ENCODE measurements at places on chromosomes 1 and 21.
A peak's percentile ranks its signal among the peaks of the same experiment; 100 is the strongest.

GRCh38 chr1:43243299-43243698, 26.5 kb upstream of the TMEM125 start:
- no peak for DNase-seq

- DNase-seq, result no peak
Observed at GRCh38 chr1:159296706-159297375, 5.3 kb upstream of the FCER1A start.

- DNase-seq, result no peak
Observed at GRCh38 chr21:38365521-38365920, 108.7 kb downstream of the KCNJ15 start.

- DNase-seq, result no peak
Observed at GRCh38 chr1:200642481-200642880, 21.9 kb upstream of the KIF14 start.

DNA sequence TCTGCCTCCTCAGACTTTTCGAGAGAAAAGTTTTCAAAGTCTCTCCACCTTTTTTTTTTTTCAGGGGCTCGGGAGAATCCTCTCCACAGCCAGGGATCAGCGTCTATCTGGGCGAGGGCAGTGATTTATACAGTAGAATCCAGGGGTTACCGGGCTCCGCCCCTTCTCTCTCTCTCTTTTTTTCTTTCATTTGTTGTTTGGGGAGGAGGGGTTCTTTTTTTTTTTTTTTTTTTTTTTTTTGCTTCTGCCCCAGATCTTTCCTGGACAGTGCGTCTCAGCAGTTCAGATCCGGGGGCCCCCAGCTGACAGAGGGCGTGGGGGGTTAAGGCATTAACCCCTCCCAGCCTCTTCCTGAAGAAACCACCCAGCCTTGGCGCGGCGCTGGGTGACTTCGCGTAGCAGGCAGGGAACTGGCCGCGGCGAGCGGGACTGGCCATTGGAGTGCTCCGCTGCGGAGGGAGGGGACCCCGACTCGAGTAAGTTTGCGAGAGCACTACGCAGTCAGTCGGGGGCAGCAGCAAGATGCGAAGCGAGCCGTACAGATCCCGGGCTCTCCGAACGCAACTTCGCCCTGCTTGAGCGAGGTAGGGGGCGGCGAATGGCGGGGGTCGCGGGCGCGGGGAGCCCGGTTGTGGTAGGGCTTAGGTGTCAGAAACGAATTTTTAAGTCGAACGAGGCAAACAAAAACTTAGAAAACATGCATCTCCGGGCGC, at the start of gene S1PR1:
S1PR1 (plus strand) TSS at position 504 of the 713 bp plus-strand sequence. CDS start 1,966 bp downstream, outside the sequence.
- peak; percentile 59 for DNase-seq

- no peak for DNase-seq
Observed at GRCh38 chr1:178648151-178648550, 76.9 kb upstream of the RALGPS2 start.

GRCh38 chr1:152718238-152718637, 10.3 kb downstream of the LCE4A start:
- DNase-seq, result no peak

- no peak for DNase-seq
Observed at GRCh38 chr1:26999440-26999987, 6.0 kb downstream of the TRNP1 start.

DNA sequence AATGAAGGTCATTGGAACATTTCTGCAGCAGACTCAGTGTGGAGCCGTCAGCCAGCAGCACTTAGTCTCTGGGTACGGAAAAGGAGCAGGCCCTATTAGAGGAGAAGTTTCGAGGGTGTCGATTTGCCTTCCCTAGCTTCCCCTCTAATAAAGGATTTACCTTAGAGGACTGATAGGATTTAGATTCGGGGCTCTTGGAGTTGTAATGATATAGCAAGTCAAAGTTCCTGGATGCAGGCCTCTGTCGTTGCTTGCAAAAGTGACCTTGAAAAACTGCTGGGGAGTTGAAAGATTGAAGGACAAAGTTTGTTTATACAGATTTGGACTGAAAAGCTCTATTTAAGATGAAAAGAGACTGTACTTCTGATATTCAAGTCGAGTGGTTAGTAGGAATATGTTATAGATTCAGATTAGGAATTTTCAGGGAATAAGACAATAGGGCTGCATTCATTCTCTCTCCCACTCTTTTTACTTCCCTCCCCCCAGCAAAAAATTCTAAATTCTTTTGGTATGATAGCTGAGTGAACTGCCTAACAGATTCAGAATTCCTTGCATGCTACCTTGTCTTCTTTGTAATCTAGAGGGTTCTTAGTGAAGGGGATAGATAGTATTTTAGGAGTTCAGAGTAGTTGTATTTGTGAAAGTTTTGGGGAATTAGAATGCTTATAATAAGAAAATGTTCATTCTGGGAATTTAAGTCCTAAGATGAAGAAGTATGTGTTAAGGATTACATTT, 19.2 kb downstream of the NFYC start:
- DNase-seq, result no peak

DNA sequence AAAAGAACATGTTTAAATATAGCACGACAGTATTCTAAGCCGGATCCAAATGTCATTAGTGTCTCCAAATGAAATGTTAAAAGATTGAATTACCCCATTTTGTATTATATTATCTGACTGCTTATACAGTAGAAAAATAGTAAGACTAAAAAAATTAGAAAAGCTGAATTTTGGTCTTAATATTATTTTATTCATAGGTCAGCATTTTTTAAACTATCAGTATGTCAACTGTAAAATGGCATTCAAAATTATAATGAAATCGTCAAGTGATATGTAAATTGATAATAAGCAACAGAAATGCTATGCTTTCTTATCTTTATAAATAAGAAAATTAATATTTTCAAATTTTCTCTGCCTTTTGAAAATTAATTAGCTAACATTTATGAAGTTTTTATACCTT, 16.6 kb downstream of the SLC44A5 start:
- DNase-seq, result no peak

- DNase-seq, result no peak
Observed at GRCh38 chr1:235657269-235657668, 7.7 kb upstream of the GNG4 start.

DNA sequence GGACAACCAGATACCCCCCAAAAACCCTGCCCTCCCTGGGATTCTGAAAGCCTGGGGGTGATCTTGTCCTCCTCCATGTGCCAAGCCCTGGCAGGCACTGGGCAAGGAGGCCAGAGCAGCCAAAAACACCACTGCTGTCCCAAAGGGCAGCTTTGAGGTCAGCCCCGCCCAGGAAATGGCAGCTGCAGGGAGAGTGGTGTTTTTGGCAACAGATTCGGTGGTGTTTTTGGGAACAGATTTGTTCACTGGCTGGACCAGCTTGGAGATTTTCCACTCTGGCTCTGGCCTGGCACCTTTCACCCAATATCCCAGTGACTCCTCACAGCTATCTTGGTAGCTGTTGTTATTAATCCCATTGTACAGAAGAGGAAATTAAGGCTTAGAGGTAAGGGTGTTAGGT, 34.7 kb downstream of the LRP8 start:
- DNase-seq, result no peak

DNA sequence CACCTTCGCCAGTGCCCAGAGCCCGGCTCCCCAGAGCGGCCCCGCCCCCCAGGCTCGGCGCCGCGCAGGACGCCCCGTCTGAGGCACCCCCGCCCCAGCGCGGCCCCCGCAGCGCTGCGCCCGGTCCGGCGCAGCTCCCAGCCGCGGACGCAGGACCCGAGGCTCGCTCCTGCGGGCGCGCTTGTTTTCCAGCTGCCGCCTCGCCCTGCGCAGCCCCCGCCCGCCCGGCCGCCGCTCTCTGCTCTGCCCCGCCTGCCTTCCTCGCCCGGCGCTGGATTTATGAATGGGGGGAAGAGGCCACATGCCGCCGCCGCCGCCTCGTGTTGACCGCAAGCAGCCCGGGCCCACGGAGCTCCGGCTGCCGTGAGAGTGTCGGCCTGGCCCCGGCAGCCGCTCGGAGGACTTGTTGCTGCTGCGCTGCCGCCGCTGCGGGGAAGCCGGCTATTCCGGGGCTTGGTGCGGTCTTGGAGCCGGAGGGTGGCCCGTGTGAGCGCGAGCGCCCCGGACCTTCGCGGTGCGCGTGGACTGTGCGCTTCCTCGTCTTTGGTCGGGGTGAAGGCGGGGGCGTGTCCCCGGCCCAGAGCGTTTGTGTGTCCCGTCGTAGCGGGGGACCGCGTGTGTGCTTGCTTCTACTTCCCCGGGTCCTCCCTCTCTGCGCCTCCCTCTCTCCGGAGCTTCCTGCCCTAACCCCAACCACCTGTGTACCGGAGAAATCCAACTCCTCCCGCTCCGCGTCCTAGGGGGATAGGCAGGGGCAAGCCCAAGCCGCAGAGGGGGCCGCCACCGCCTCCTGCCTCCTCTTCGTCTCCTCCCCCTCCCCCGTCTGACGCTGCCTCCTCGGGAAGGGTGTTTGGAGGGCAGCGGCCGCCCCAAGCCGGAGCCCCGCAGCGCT, 736 bp downstream of the KCNC4 start:
- peak; percentile 54 for DNase-seq

GRCh38 chr1:155809088-155809487, 47.9 kb downstream of the GON4L start:
- DNase-seq, result no peak

DNA sequence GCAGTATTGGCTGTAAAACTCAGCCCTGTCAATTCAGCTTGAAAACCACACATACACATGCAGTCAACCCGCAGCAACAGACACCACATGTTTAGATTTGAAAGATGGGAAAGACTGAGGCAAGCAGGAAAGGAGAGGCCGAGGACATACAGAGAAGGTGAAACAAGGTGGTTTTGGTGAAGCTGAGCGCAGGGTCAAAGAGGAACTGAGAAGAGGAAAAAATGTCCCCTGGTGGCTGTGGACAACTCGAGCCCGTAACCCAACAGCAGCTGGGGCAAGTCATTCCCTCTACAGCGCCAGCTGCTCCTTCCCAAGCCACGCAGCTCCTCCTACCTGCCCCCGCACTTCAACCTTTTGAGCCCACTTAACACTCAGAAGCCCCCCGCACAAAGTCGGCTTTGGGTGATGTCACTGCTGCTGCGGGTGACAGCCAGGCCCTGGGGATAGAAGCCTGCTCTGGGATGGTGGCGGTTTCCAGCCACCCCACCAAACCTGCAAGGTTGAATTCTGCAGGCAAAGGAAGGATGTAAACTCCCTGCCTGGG, 63.0 kb downstream of the KCNN3 start:
- DNase-seq, result no peak

GRCh38 chr1:169890761-169891538, 2.7 kb downstream of the SCYL3 start:
- DNase-seq, result no peak

DNA sequence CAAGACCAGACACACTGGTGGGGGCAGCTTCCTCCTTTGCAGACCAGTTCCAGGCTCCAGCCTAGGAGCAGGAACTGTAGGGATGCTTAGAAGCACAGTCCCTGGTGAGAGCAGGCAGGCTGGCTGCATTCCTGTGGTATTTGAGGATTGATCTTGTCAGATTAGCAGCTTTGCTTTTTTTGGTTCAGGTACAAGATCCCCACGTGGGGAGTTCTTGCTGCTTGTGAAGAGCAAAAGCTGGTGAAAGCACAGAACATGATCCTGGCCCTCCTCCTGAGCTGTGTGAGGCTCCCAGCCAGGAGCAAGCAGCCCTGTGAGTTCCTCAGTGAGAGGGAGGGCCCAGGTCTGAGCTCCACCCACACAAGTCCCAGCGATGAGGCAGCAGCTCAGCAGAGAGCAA, 75.3 kb upstream of the ARTN start:
- no peak for DNase-seq

DNA sequence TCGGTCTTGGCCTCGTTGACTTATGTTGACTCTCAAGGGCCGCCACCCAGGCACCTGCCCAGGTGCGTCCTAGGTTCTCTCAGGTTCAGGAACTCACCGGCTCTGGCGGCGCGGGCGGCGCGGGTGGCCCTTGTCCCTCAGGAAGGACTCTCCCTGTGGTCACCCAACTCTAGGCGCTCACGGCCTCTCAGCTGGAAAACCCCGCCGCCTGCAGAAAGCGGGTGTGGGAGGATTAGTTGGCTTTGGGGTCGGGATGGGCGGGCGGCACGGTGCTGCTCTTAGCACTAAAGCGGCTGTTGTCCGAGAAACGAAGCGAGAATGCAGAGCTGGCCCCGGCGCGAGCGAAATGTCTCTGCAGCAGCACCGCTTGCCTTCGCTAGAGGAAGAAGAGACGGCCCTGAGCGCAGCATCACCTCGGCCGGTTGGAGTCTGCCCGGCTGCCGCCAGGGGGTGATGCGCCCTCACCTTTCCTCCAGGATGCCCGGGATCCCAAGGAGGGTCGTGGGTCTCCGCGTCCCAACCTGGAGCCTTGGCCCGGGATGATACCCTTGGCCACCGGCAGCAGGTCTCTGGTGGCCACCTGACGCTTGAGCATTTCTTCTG, 8.1 kb upstream of the TADA1 start:
- no peak for DNase-seq

- no peak for DNase-seq
Observed at GRCh38 chr1:1106510-1107221, 9.2 kb downstream of the C1orf159 start.

DNA sequence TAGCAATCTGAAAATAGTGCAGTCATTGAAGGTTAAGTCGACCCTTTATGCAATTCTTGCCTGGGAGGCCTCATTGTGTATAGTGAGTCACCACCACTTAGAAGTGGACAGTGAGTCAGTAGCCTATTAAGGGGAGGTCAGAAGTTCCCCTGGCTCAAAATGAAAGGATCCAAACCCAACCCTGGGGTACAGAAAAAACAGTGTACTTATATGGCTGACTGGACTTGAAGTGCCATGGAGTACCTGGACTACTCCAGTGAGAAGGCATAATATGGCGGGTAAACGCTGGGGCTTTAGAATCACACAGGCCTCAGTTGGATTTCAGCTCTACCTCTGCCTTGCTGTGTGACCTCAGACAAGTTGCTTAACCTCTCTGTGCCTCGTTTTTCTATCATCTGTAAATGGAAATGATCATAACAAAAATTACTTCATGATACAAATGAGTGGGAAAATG, 2.2 kb upstream of the BCL9 start:
- no peak for DNase-seq

- DNase-seq, result peak; percentile 38
Observed at GRCh38 chr21:42063571-42064521, 7.3 kb upstream of the UMODL1 start.

GRCh38 chr21:32253215-32253641, 25.6 kb downstream of the MIS18A start:
- DNase-seq, result no peak

GRCh38 chr21:36087362-36088138, 17.7 kb downstream of the CBR1 start:
- DNase-seq, result no peak

DNA sequence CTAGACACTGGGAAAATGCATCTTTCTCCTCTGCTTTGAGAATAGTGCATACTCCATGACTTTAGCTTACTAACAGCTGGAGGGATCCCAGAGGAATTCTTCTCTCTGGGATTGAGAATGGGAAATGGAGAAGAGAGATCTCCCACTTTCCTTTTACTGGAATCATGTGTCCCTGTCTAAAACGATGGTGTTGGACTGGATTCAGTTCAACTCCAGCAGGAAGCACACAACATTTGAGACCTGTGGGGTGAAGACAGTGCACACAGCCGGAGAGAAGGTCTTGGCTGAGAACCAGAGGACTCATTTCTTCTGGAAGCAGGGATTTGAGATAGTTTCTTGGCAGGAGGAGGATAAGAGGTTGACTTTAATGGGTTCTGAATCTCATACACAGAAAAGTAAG, 58.7 kb downstream of the TRABD2B start:
- DNase-seq, result no peak

GRCh38 chr1:146020058-146021049, 1.2 kb downstream of the HJV start:
- no peak for DNase-seq
